Stimulated activated CD8-positive, alpha-beta memory T cell treated with anti-CD3 and anti-CD28 coated beads, Interleukin-4, amount 100 ng/mL, for 1 hour (primary cell): ENCODE measurements at places on chromosomes 2 and 18.

GRCh38 chr18:30970196-30970816, 72.2 kb downstream of the DSC3 start:
- no peak for DNase-seq

GRCh38 chr2:43941359-43941758, 54.4 kb downstream of the LRPPRC start:
- no peak for DNase-seq

GRCh38 chr2:95347681-95348608, 50.8 kb downstream of the KCNIP3 start:
- no peak for DNase-seq

DNA sequence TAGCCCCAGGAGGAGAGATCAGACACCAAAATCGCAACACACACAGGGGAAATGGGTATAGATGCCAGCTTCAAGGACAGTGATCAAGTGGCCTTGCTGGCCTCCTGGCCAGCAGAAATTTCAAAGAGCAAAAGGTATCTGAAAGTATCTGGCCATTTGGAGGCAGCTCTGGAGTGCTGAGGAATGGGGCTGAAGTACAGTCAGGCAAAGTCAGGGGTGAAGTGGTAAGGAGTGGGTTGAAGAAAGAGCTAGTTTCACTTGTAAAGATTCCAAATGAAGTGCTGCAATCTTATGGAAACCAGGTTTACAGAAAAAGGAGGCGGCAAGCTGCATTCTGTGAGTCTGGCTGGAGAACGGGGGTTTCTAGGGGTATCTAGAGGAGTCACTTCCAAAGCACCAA, 19.2 kb upstream of the PCBP1 start:
- no peak for DNase-seq

DNA sequence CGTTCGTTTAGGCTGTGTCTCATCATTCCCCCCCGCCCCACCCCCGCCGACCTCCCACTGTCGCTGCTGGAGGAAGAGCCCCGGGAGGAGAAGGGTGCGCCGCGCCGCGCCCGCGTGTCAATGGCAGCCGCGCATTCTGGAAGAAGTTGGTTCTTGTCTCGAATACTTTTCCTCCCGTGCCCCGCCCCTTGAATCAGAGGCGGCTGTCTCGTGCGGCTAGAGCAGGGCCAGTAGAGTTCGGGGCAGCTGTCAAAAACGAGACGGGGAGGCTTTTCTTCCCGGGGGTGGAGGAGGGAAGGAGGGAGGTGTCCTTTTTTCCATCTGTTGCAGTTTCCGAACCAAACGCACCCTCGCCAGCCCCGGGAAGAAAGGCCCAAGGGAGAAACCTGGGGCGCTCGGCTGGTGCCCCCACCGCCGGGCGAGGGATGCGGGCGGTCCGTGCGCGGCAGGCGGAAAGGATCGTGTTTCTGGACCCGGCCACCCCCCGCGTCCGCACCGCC, 410 bp upstream of the TGIF1 start:
- DNase-seq = peak; percentile 49

DNA sequence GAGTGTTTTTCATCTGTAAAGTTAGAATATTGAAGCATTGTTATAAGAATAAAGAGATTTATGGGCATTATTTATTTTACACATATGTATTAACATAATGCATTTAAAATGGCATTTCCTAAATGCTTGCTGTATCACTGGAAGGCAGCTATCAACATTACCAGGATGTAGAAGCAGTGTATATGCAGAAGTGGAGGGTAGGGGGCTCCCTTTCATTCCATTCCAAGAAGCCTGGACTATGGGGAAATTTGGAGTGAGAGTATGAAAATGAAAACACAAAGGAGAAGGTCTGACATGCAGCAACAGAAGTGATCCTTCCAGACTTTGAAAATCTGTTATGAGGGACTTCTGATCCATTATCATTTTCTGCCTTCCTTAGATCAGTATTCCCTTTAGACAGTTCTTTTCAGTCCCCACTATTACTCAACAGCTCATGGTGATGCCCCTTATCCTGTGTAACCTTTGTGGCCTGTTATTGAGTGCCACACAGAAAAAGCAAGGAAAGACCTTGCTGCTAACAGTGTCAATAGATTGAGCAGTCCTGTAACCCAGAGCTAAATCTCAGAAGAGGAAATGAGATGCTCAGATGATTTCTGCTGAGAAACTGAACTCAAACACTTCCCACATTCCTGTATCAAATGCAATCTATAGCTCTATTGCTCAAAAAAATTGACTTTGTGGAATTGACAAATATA, 216.6 kb downstream of the HNMT start:
- no peak for DNase-seq

DNA sequence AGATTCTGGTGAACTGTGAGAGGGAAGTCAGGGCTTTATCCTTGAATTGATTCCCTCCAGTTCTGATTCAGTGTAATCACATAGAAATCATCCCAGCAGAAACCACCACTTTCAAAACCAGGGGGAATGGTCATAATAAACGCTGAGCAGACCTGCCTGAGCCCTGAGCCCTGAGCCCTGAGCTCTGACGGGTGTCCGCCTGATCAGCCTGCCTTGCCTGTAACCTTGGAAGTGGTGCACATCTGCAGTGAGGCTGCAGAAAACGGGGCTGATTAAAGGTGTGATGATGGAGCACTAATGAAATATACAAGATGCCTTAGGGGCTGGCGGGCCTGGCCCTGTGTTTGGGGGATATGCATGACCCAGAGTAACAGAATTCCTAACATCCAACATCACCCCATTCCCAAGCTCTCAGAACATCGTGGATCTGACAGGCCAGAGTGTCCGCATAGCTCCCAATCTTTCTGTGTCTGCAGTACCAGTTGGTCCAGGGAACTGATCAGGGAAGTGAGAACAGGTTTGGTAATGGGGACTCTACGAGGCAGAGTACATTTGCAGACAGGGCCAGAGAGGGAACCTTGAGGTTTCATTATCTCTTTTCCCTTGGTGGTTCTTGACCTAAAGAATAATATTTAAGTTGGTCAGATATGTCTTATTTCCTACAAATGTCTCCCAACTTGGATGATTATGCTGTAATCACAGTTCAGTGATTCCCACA, 37.8 kb downstream of the KCTD18 start:
- no peak for DNase-seq

GRCh38 chr2:39881494-39881893, 102.4 kb upstream of the THUMPD2 start:
- DNase-seq = no peak

GRCh38 chr2:5915881-5916310, 223.7 kb downstream of the SOX11 start:
- DNase-seq = no peak

- DNase-seq = no peak
Observed at GRCh38 chr18:49094136-49094535, 143.4 kb upstream of the SMAD7 start.

GRCh38 chr2:97928591-97928990, 67.2 kb downstream of the TMEM131 start:
- DNase-seq = no peak

DNA sequence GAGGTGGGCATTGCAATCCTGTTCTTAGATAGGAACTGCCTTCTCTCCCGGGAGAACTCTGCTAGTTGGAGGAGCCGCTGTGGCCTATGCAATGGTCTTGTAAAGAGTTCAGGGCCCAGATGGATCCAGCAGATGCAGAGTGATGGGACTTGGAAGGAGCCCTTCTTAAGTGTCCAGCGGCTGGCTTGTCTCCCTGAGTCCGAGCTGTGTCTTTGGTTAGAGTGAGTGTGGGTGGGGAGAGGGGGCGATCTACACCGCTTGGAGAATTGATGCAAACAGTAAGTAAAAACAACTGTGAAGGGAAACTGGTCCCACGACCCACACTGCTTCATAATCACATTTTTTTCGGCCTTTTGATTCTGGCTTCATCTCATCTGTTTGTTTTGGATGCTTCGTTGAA, 89.8 kb upstream of the CYRIA start:
- no peak for DNase-seq

DNA sequence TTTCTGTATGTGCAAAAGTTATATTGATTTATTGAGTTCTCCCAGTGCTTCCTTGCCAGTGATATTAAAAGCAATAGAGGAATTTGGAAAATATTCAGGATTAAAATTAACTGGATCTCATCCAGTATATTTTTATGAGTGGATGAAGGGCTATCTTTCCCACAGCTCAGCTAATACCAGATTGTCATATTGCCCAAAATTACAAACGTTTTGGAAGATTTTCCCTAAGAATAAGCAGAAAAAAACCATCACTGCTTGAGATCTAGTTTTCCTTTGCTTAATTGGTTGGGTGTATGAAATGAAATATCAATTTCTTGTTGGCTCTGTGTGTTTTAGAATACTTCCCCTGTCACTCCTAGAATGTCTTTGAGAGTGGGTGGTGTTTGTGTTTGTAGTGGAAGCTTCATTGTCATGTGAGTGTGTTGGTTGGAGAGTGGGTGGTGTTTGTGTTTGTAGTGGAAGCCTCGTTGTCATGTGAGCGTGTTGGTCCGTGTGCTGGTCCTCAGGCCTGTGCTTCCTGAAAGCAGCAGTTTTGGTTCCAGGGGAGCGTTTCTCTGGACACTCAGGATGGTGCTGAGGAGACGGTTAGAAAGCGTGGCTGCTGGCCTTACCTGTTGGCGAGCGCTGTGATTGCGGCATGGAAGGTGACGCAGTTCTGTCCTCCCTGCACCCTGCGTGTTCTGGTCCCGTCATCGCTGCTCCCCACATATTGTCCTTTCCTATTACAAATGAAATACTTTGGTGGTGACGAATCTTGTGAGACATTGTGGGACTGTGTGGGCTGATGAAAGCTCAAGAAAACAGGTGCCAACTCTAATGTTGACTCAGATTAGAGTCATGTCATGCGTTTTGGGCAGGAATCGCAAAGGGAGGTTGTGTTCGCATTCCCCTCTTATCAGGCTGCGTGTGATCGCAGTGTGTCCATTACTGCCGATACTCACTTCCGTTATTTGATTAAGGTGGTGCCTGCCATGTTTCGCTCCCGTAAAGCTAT, 12.4 kb downstream of the ASB1 start:
- no peak for DNase-seq
